Small intestine (tissue), 16 donors: ENCODE measurements at places on chromosomes 2 and 18. TPM values are rescaled to one million over a fixed set of nuclear protein-coding genes. Genes with fewer than 3 reads are reported as not detected.

- no peak for DNase-seq
These were observed 573.2 kb downstream of the ZEB2 start for GRCh38 chr2:143946436-143947391.

DNA sequence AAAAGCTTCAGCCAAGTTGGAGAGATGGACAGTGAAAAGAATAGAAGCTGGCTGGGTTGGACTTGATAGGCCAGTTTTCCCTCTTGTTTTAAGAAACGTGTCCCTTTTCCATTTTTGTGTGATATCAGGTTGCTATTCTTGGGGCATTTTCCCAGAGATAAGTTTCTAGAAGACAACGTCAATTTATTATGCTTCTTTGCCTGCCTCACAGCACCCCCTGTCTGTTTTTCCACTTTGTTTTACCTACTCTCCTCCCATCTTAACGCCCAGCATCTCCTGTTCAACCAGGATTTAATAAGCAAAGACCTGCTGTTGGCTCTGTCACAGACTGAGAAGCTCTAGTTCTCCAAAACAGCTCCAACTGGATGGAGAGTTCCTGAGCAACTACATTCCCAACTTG lies 317.8 kb upstream of the ZNF521 start:
- no peak for DNase-seq

DNA sequence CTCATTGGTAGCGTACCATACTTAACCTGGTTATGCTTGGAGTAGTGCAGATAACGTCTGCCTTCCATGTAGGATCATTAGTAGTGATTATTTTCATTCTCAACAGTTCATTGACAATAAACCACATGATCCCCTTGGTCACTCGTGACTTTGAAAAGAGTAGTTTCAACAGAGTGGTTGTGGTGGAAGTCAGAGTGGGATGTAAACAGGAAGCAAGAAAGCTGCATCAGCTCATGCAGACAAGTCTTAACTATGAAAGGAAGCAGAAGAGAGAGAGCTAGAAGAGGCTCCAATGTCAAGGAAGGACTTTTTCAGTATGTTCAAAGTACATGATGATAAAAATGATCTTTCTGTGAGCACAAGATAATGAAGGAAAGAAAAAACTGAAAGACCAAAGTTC lies 287.4 kb downstream of the MBD2 start:
- no peak for DNase-seq

GRCh38 chr18:28153485-28154065 lies 23.4 kb downstream of the CDH2 start:
- no peak for DNase-seq

DNA sequence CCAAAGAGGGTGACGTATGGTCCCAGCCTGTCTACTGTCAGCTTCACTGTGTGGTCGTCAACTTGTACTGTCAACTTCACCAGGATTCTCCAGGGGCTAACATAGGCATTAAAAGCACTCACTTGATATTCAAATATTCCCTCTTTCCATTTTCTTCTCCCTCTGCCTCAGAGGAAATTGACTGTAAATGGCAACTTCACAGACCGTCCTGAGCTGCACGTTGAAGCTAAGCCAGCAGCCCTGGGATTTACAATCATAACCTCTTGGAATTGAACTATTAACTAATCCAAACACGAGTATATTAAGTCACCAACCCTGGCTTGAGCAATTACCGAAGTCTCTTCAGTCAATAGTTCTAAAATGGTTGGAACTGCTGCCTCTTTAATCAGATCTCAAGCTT lies 38.5 kb downstream of the SLC4A3 start:
- DNase-seq: no peak

GRCh38 chr2:210188755-210189154 lies 17.5 kb upstream of the KANSL1L start:
- no peak for DNase-seq

- no peak for DNase-seq
These were observed 18.2 kb upstream of the CCBE1 start for GRCh38 chr18:59715445-59715844.

GRCh38 chr2:128752691-128753263 lies 434.1 kb upstream of the HS6ST1 start:
- no peak for DNase-seq

- peak; percentile 83 for DNase-seq
These were observed 526 bp downstream of the SFT2D3 start for GRCh38 chr2:127701651-127702394.

- peak; percentile 25 for DNase-seq
These were observed 676 bp downstream of the KLHL23 start for GRCh38 chr2:169734169-169734847.

- DNase-seq: no peak
These were observed 12.7 kb upstream of the PTPN4 start for GRCh38 chr2:119746836-119747686.

DNA sequence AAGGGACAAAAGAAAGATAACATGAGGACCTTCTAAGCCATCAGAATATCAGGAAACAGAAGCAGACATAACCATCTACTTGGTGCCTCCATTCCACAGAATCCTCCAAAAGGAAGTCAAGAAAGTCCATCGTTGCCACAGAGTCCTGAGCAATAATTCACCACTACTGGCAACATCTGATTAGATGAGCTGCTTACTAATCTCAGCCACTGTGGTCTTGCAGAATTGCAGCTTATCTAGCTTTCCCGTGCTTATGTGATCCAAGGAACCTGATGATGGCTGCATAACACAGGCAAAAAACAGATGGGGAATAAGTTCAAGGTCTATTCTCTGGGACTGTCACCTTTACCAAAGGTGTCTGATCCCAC lies 278.5 kb downstream of the AFF3 start:
- DNase-seq: no peak

DNA sequence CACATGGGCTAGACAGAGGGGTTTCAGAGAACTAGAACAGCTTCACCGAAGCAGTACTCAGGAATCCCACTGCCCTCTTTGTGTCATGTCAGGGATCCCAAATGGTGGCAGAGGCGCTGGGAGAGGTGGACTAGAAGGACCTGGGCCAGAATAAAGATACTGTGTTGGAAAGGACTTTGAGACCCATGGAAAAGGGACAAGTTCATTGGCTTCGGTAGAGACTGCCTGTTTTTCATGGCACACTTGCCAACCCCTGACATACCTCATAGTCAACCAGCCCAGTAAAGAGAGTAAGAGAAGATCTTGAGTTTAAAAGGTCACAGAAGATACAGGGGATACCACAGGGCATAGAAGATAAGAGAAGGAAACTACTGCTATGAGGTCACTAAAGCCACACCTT lies 381.0 kb downstream of the RIT2 start:
- DNase-seq: no peak

DNA sequence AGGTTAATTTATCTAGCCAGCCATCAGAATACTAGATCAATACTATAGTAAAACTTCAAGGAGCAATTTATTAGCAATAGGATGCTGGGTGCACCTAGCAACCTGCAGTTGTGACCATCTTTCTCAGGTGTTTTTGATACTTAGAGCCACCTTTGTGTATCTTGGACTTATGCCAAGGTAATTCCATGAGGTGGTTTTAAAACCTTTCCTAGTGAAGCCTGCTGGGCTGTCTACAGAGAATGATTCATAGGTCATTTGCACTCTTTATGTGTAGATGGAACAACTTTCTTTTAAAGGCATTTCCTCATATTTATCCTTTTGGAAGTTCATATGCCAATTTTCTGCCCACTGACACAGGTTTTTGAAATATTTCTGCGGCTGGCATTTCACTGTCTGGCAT lies 1030.1 kb upstream of the POU3F3 start:
- DNase-seq: peak; percentile 71

DNA sequence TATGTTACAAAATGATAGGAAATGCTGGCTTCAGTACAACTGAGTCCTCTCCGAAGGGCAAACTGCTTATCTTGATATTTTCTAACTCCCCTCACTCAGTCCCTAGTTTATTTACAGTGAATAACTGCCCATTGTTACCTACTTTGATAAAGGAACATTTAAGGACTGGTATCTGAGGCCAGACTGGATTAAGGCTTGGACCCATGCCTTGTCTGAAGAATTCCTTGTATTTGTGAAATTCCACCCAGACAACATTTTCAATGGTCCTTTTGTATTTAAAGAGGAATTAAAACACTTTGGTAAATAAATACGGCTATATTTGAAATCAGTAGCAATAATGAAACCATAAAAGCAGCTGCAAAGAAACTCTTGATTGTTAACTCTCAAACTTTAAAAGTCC lies 58.3 kb downstream of the PELI1 start:
- DNase-seq: no peak

- DNase-seq: peak; percentile 79
These were observed 1.6 kb upstream of the PSTPIP2 start for GRCh38 chr18:46073474-46074331.

- no peak for DNase-seq
These were observed 81.9 kb downstream of the TCF4 start for GRCh38 chr18:55506074-55506473.

DNA sequence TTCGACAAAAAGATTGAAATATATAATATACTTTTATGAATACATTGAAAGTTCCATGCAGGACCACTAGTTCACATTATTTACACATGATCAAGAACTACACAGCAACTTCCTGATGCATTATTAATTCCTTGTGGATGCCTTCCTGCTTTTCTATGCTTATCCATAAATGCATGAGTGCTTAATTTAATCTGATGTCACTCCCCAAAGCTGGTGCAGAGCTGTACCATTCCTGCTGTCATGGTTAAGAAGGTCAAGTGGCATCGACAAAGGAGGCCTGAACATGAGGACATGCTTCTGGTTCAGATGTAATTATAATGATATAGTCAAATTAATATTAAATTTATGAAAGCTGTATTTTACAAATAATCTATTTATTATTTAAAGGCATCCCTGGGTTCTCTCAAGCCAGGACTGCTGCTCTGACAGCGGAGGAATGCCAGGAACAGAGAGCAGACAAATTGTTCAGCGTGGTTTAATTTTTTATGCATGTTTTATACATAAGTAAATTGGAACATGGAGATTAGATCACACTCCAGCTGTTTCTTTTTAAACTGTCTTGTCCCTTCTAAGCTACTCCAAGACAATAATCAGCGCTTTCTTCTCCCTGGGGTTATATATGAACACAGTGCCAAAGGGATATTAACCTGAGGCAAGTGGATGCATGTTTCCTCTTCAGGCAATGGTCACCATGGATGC lies 307.3 kb upstream of the CNTNAP5 start:
- DNase-seq: no peak

DNA sequence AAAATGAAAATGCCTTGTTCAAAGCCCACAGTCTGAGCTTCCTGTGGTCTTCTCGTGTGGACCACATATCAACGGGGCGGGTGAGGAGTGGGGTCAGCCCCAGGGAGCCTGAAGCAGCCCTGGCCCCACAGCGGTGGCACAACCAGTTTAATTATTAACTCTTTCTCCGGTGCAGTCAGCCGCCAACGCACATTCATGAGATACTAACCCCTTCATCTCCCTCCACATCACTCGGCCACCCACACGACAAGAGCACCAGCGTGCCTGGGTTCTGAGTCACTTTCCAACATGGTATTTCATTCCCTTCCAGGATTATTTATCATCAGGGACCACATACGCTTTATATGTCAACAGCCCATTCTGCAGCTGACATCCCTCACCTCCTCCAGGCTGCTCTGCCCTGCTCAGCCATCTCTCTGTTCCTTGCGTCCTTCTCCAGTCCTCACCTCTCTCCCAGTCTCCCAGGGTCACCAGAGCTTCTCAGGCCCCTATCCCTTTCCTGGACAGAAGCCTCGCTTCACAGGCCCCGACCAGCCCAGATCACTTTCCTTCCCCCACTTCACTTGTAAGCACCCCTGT lies 48.0 kb upstream of the ID2 start:
- peak; percentile 84 for DNase-seq

DNA sequence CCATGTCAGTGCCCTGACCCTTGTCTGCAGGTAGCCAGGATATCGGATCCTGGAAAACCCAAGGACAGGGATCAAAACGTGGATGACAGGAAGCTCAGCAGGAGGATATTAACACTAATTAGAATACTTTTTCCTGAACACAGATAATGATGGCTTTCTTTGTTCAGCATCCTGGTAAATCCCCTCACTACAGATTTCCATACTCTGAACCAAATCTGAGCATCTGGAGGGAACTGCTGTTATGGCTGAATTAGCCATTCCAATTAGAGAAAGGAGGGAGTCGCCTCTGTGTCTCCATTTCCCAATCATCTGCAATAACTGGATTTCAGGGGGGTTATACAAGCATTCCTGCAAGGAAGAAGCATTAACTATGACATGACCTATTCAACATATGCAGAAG lies 24.4 kb downstream of the CXCR4 start:
- no peak for DNase-seq

DNA sequence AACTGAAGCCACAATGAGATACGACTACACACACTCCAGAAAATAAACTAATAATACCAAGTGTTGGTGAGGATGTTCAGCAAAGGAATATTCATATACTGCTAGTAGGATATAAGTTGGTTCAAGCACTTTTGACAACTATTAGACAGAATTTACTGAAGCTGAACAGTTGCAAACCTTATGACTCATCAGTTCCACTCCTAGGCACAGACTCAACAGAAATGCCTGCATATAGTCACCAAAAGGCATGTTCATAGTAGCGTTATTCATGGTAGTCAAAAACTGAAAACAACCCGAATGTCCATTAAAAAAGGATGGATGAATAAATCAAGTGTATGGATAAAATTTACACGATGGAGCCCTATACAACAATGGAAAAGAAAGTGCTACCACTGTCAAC lies 232.0 kb downstream of the ANAPC1 start:
- DNase-seq: no peak

- DNase-seq: no peak
These were observed 171.8 kb downstream of the ASXL3 start for GRCh38 chr18:33749834-33750233.

The TMEM169 gene
- polyA plus RNA-seq: 0.67 TPM

The DNER gene
- not detected for polyA plus RNA-seq

The CPLX4 gene
- polyA plus RNA-seq: not detected

The AGAP1 gene
- 15.6 TPM for polyA plus RNA-seq

The CNGA3 gene
- not detected for polyA plus RNA-seq

The SNTG2 gene
- 1.1 TPM for polyA plus RNA-seq

The KYNU gene
- 3.8 TPM for polyA plus RNA-seq

The TRIM54 gene
- 0.31 TPM for polyA plus RNA-seq

The IL1RL2 gene
- polyA plus RNA-seq: 0.25 TPM

The HRH4 gene
- not detected for polyA plus RNA-seq

The PAX8 gene
- polyA plus RNA-seq: 0.45 TPM
